ENCODE measurements at places on chromosomes 12 and 14.

DNA sequence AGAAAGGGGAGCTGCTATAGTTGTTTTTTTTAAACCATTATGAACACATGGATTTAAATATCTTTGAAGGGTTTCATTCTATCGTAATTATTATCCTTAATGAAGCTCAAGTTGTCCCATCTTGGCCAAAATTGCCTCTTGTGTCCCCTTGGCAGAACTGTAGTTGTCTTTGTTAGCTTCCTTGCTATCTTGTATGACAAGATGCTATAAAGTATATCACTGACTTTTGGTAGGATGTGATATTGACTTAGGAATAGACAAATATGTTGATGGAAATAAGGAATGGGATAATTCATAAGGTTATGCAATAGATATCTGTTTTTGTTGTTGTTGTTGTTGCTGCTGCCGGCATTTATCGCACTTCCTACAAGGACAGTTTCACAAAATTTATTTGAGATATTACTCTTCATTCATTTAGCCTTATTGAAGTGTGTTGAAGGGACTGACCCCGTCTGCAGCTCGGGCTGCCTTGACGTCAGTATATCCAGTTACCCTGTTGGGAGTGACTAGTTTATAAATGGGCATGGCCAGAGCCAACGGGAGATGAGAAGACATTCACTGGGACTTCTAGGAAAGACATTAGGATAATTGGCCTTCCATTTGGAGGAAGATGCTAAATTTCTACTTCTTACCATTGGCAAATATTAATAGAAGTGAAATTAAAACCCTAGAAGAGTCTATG lies 26.1 kb upstream of the APOLD1 start:
- no peak for DNase-seq

DNA sequence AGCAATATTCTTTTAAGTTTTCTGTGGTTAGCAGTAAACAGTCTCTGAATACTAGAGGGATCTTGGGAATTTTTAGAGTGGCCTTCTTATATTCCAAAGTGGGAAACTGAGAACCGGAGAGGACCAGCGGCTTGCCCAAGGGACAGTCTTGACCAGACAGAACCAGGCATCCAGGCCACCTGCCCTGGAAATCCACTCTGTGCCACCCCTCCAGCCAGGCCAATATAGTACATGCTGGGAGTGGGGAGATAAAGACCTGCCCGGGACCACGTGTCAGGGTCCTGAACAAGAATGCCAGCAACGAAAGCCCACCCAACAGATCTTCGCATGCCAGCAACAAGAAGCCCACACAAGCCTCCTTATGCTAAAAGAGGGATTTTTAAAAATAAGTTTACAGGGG lies 49.4 kb upstream of the RIN3 start:
- no peak for DNase-seq

DNA sequence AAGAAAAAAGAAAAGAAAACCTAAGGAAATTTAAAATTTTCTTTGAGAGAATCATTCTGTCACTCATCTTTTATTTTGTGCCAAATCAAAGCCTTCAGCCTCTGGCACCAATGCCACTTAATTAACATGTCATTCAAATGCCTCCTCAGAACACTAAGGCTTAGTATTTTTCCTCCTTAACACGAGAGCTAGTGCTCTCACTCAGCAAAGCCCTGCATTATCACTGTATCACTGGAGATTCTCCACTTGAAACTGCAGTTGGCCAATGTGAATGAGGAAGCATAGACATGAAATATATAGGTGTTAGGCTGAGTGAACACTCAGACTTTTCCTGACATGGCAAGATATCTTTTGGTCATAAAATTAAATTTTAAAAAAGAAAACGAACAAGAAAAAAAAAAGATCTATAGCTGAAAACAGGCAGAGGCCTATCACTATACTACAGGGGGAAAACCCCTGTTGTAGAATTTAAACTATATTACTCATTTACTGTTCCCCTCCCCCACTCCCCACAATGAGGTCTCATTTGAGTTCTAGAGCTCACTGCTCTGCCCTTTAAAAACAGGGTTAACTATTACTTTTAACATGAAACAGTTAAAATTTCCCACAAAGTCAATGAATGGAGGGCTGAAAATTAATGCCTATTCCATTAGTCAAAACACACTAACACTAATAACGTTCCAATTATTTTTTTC lies 5.1 kb downstream of the MBIP start:
- DNase-seq: no peak

- DNase-seq: peak; percentile 79
Measured at GRCh38 chr14:69615496-69616407, 4.4 kb downstream of the SUSD6 start.

DNA sequence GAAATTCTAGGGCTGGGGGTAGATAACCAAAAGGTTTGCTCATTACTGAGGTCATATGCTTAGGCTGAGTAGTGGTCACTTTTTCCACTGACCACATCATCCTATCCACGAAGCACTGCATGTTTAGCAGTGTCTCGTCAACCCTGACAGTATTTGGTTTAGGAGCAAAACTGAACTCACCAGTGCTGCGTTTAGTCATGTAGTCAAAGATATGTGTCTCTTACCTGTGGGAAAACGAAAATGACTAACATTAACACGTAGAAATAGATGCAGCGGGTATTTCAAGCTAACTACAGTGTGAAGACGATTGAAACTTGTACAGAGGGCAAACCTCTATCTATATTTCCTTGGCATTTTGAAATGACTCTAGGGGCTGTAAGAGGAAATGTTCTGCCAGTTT lies 34.6 kb downstream of the MTHFD1 start:
- no peak for DNase-seq

- no peak for DNase-seq
Measured at GRCh38 chr12:93938317-93938716, 210.1 kb upstream of the PLXNC1 start.

DNA sequence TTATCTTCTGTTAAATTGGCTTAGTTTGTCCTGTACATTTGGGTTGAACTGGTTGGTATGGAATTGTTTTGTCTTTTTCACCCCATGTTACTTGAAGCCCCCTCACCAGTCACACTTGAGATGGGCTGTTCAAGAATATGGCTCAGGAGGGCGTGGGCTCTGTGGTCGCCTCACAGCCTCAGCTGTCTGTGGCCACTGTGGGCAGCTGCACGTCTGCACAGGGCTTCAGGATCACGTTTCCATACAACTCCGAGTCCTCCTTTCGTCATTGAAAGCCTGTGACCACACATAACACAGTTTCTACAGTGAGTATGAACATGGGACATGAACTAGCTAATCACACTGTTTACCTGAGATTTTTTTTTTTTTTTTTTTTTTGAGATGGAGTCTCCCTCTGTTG lies 81.3 kb downstream of the MOK start:
- no peak for DNase-seq
